ENCODE measurements at places on chromosomes 4 and X.
A peak's percentile ranks its signal among the peaks of the same experiment; 100 is the strongest.

GRCh38 chr4:7526491-7526890, 91.8 kb upstream of the PSAPL1 start:
- DNase-seq, result no peak

DNA sequence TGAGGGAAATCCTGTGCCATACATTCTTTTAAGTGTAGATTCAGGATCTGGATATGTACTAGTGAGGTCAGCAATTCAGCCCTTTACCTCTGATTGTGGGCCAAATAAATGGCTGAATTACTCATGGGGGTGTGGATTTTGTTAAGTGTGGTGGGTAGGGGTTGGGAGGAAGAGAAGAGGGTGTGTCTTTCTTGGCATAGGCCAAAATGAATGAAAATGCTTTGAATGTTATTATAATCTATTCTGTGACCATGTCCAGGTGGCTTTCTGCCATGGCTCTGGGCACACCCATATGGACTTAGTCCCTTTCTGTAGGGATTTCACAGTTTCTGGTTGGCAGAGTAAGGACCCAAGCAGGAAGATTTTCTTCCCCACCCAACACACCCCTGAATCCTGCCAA, 244.3 kb downstream of the CBR4 start:
- no peak for DNase-seq

DNA sequence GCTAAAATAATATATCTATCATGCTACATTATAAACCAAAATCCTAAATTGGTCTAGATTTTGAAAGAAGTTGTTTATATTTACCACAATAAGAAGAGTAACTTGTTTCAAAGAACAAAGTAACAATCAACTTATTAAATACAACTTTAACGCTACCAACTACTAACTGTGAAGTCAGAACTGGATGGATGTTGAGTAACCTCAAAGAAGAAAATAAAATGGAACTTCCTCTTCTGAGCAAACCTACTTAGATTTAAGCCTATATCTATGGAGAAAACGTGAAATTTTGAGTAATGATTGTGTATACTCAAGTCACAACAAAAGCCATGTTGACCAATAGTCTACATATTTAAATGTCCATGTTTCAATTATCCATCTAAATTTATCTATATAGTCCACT, 25.7 kb downstream of the SH3RF1 start:
- DNase-seq, result no peak

DNA sequence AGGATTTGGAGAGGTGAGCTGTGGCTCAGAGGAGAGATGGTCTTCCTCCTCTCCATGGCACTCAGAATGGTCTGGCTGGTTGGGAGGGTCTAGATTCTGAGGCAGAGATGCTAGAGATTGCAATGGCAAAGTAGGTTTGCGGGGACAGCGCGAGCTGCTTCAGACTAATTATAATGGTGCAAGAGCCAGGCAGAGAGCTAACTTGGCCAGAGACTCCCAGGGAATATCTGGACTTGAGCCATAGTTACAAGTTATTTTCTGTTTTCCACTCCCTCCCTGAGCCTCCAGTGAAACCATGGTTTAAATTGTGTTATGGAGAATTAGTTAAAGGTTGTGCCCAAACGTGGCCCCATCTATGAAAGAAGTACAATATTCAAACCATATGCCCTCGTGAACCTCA, 44.7 kb upstream of the ELF2 start:
- DNase-seq, result no peak

DNA sequence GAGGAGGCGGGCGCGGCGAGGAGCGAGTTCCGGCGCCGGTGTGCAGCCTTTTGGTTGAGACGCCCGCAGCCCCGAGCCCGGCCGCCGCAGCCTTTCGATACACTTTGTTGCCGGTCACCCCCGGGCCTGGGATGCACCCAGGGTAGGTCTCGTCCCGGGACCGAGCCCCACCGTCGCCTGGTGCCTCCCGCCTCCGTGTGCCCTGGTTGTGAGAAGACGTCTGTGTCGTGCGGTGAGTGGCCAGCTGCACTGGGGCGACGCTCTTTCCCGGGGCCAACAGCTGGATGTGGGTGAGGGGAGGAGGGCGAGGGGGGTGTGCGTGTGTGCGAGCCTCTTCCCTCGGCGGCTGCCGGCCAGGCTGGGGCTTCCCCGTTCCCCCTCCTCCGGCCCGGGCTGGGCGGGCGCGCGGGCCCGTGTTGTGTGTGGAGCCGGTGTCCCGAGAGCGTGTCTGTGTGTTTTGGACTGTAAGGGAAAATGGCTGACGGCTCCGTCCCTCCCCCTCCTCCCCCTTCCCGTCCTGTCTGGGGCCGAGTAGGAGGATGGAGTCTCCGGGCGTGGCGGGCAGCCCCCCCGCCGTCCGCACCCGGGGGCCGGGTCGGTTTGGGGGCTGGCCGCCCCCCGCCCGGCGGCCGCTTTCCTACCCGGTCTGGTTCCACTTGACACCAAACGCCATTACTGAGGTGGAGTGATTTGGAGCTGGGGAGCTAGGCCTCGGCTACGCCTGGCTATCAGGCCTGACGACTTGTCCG, 807 bp downstream of the USP9X start:
- DNase-seq, result peak; percentile 56

GRCh38 chr4:43339435-43339834, 446.9 kb downstream of the GRXCR1 start:
- DNase-seq, result no peak

GRCh38 chr4:140257461-140258305, 103.7 kb upstream of the MAML3 start:
- no peak for DNase-seq

GRCh38 chrX:5559386-5559785, 669.3 kb downstream of the NLGN4X start:
- DNase-seq, result no peak

DNA sequence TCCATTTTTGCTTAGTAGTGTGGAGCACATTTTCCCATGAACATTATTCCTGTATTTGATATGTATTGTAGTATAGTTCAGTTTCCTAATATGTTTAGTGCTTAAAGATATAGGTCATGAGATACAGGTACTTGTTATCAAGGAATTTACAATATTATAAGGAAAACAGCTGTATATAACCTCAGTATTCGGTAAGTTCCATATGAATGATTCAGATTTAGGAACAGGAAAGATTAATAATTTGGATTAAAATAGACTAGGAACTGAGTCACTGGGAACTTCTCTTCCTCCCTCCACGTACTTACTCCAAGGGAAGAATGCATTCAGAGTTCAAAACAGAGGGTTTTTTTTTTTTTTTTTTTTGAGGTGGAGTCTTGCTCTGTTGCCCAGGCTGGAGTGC, 20.0 kb downstream of the DIAPH2 start:
- DNase-seq, result no peak

DNA sequence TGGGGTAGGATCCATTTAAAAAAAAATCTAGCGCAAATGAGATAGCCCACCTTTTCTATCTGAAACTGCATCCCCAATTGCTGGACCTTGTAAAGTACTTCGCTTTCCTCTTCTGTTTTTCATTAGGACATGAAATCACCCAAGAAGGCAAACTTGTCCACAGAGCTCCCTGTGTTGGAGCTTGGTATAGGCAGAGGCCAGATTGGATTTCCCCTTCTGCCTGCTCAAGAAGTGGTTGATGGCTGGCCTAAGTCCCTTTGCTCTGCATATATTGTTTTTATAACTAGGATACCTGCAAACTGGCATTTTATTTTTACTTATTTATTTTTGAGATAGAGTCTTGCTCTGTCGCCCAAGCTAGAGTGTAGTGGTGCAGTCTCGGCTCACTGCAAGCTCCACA, 28.4 kb downstream of the RNF4 start:
- no peak for DNase-seq

GRCh38 chr4:125703443-125703842, 388.7 kb downstream of the FAT4 start:
- no peak for DNase-seq

DNA sequence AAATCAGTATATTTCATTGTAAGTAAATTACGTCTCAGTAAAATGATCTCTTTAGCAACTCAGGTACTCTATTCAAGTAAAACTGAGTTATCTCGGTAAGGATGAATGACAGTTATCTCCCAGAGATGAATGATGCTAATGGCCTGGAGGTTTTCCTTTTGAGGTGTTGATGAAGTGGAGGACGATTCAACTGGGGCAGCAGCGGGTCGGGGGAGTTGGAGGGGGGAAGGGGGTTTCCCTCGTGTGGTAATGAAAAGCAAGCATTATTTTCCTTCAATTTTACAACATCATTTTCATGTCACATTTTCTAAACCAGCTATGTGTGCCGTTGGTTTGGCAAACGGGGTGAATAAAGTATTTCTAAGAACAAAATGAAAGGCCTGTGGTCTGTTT, 92.4 kb upstream of the ATXN3L start:
- no peak for DNase-seq
